NCI-H2171 treated with DMSO at 0.1 percent for 48 hours (cell line): ENCODE measurements at places on chromosomes 12 and 14.

DNA sequence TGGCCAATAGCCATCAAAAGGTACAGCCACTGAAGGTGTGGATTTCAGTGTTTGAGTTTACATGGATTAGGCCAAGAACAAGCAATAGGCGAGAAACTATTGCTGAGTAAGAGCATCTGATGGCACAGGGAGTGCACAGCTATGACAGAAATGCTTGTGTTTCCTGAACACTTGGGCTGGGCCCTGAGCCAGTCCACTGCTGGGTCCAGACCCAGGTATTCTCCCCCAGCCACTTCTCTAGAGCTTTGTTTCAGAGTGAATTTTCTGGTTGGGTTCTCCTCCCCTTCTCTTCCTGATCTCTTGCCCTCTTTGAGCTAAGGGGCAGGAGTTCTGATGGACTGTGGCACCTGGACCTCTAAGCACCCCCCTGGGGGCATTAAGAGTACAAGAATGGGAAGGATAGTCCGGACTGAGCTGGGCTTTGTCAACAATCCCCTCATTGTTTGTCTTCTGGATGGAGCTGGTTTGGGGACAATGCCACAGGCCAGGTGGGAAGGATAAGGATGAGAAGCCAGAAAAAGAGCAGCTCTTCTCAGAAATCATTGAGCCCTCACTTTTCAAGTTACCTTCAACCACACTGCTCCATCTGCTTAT, 8.3 kb downstream of the HOXC5 start:
- no peak for DNase-seq

DNA sequence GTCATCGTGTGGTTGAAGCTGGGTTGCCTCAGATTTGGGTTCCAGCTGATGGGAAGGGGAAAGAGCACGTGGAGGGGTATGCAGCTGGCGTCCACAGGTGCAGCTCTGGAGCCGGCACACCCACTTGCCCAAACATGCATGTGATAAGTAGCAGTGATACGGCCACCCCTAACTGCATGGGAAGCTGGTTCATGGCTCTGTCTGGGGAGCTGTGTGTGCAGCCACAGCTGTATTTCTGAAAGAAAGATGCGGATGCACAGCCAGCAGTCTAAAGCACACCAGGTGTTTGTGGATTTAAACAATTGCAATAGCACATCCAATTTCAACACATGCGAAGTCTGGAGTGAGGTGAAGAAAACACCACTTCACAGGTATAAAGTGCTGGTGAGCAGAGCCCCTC, 181.4 kb downstream of the EFCAB11 start:
- no peak for DNase-seq

GRCh38 chr12:109504068-109504467, 26.6 kb downstream of the UBE3B start:
- peak; percentile 47 for DNase-seq

- DNase-seq = no peak
Observed at GRCh38 chr12:72144553-72144952, 127.6 kb upstream of the TRHDE start.

DNA sequence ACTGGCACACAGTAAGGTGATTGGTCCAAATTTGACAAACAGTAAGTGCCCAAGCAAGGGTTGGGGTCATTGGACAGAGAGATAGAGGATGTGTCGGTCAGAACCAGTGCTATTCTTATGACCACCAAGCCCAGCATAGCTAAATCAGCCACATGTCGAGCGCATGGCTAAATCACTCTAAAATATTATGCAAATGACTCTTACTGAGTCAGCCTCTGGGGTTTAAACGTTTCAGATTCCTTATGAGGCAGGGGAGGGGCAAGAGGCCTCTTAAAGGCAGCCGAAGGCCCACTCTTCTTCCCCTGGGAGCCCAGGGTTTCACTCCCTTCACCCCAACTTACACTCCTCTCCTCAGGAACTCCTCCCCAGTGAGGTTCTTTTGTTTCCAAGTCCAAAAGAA, 603 bp upstream of the ENDOU start:
- DNase-seq = no peak

- DNase-seq = no peak
Observed at GRCh38 chr12:105041186-105041585, 43.1 kb downstream of the ALDH1L2 start.

GRCh38 chr14:28690029-28690692, 76.4 kb upstream of the FOXG1 start:
- DNase-seq = no peak

DNA sequence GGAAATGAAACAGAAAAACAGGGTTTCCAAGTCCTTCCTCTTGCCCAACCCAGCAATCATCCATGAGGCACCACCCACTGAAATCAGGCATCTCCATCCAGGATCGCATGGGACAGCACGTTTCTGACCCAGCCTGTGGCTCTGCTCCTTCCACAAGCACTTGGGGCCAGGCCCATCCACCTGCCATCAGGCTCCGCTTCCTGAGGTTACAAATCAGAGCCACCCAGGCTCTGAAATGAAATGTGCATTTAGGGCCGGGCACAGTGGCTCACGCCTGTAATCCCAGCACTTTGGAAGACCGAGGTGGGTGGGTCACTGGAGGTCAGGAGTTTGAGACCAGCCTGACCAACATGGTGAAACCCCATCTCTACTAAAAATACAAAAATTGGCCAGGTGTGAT, 717 bp upstream of the KRT78 start:
- DNase-seq = no peak

- no peak for DNase-seq
Observed at GRCh38 chr12:41619705-41620104, 431.6 kb downstream of the PDZRN4 start.

DNA sequence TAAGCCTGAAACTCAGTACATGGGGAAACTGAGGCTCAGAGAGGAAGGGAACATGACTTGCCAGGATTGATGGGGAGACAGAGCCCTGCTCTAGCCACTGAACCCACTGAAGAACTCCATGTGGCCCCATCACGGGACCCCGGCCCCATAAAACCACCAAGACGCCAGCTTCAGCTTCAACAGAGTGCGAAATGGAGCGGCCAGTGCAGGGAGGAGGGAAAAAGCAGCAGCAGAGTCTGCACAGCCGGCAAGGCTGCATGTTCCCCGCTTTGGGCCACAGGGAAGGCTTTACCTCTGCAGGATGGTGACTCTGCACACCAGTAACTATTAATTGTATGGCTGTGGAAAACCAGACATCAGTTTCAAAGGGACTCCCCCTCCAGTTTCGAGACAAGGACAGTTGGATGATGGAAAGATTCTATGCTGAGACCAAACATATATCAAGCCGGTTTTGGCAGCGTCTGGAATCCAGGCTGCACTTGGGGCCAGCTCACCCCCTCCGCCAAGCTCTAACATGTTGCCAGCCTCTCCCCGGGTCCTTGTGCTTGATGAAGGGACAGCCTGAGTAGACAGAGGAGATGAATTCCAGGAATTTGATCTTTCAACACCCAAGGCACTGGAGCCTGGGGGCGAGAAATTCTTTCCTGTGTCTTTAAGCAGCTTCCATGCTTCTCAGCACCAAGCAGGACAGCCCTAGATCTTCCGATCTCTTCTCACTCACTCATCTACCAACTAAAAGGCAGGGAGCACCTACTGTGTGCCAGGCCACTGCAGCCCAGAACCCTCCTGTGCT, 55.7 kb upstream of the BCL11B start:
- DNase-seq = no peak

- peak; percentile 48 for DNase-seq
Observed at GRCh38 chr12:29023436-29024076, 125.5 kb upstream of the FAR2 start.
